ENCODE measurements at places on chromosomes 12 and 14. TPM values are rescaled to one million over a fixed set of nuclear protein-coding genes. Genes with fewer than 3 reads are reported as not detected.

Gene RGS6
- 0.95 TPM for polyA plus RNA-seq

Gene CYP27B1
- 0.33 TPM for polyA plus RNA-seq

Gene RFX4
- not detected for polyA plus RNA-seq

Gene EVL
- 90.8 TPM for polyA plus RNA-seq

Gene VRTN
- 3.0 TPM for polyA plus RNA-seq

Gene CCDC177
- not detected for polyA plus RNA-seq

Gene LRP1-AS
- not detected for polyA plus RNA-seq

Gene AMN
- 1.3 TPM for polyA plus RNA-seq

Gene HSPB8
- polyA plus RNA-seq: 93.5 TPM

Gene TAS2R9
- polyA plus RNA-seq: not detected

Gene ACOT6
- polyA plus RNA-seq: 0.59 TPM

Gene PGF
- polyA plus RNA-seq: 23.5 TPM

Gene CCDC92
- 67.0 TPM for polyA plus RNA-seq

Gene BTBD6
- 20.3 TPM for polyA plus RNA-seq

Gene PPP1CC
- 124 TPM for polyA plus RNA-seq

Gene LRRC10
- 40.8 TPM for polyA plus RNA-seq

Gene SLC4A8
- polyA plus RNA-seq: 1.9 TPM

Gene FZD10
- polyA plus RNA-seq: not detected

Gene SNW1
- polyA plus RNA-seq: 63.3 TPM

Gene MMP17
- polyA plus RNA-seq: not detected

Gene LRIG3
- 14.7 TPM for polyA plus RNA-seq

Gene SLC10A1
- not detected for polyA plus RNA-seq

Gene GPRC5D
- polyA plus RNA-seq: not detected

Gene CRIP1
- polyA plus RNA-seq: 203 TPM
